ENCODE measurements at places on chromosomes 11 and 22.

DNA sequence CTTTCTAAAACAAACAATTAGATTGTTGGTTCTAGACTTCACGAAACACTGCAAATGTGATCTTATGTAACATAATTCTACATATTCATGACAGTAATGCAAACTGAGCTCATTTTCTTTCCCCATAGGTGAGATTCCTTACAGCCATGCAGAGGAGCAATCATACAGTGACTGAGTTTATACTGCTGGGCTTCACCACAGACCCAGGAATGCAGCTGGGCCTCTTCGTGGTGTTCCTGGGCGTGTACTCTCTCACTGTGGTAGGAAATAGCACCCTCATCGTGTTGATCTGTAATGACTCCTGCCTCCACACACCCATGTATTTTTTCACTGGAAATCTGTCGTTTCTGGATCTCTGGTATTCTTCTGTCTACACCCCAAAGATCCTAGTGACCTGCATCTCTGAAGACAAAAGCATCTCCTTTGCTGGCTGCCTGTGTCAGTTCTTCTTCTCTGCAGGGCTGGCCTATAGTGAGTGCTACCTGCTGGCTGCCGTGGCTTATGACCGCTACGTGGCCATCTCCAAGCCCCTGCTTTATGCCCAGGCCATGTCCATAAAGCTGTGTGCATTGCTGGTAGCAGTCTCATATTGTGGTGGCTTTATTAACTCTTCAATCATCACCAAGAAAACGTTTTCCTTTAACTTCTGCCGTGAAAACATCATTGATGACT, 1.5 kb downstream of the OR9G1 start:
- no peak for DNase-seq

DNA sequence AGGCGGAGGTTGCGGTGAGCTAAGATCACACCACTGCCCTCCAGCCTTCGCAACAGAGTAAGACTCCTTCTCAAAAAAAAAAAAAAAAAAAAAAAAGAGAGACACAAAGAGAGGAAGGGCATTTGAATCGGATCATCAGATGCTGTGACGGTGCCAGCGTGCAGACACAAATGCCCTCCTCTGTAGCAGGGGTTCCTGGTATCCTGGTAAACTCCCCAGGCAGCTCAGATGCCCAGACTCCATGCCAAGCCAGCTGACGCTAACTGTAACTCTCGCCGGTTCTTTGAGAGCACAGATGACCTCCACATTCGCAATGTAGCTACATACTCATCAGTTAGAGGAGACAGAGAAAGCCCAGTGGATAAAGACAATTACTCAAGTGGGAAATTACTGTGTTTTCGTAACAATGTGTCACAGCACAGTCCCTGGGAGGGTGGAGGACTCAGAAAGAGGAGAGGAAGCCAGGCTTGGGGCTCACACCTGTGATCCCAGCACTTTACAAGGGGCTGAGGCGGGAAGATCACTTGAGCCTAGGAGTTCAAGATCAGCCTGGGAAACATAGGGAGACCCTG, 153.1 kb downstream of the BRD1 start:
- DNase-seq: no peak

GRCh38 chr11:31711137-31711536, 100.0 kb downstream of the PAX6 start:
- DNase-seq: no peak

DNA sequence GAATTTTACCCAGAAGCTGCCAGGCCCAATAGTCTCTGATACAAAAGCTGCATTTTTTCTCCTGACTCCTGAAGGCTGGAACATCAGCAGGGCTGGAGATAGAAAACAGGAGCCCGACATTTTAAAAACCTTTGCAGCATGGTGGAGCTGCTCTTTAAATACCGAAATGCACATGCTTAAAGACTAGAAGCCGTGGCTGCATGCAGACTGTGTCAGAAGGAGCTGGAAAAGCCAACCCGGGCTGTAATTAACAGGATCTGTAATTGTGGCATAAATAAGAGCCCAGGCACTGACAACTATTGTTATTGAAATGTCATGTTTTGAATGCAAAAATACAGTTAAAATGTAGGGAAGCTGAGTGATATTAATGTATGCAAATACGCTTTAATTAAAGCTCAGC, 304.9 kb upstream of the PLET1 start:
- no peak for DNase-seq

DNA sequence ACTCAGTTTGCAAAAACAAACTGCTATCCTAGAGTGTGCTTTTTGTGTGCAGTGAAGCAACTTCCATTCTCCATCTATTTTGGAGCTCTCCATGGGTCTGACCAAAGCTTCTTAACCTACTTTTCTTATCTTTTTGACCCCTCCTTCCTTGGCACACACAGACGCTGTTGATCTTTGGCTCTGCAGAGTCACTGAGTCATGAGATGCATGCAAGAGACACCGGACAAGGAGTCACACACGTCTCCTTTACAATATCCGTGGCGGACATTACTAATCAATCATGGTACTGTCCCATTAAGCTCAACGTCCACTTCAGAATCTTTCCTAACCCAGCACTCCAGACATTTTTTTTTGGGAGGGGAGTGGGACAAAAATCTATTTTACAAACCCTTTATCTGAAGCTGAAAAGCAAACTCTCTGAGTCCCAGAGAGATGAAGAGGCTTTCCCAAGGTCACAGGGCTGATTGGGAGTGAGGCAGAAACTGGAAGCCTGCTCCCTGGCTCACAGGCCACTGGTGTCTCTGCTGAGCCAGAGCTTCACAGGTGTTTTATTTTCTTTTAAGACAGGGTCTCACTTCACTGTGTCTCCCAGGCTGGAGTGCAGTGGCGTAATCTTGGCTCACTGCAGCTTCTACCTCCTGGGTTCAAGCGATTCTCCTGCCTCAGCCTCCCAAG, 165.8 kb upstream of the SYT13 start:
- no peak for DNase-seq

DNA sequence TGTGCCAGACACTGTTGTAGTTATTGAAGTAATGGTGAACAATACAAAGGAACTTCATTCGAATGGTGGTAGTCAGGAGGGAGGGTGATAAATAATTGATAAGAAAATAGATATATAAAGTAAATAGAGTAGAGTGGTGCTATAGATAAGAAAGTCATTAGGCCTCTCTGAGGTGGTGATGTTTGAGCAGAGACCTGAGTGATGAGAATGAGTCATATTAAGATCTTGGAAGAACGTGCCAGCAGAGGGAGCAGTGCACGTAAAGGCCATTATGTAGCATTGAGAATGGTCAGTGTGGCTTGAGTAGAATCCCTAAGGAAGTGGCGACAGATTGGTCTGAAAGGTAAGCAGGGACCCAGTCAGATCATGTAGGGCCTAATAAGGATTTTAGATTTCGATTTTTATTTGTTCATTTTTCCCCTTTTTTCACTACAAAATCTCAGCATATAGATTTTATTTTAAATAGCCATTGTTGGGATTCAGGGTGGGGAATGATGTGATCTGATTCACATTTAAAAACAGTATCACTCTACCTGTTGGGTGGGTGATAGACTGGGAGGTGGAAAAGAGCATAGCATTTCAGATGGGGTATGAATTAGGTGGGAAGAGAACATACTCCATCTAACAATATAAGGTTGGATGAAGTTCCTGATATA, 44.7 kb downstream of the CCDC90B start:
- DNase-seq: peak; percentile 64

DNA sequence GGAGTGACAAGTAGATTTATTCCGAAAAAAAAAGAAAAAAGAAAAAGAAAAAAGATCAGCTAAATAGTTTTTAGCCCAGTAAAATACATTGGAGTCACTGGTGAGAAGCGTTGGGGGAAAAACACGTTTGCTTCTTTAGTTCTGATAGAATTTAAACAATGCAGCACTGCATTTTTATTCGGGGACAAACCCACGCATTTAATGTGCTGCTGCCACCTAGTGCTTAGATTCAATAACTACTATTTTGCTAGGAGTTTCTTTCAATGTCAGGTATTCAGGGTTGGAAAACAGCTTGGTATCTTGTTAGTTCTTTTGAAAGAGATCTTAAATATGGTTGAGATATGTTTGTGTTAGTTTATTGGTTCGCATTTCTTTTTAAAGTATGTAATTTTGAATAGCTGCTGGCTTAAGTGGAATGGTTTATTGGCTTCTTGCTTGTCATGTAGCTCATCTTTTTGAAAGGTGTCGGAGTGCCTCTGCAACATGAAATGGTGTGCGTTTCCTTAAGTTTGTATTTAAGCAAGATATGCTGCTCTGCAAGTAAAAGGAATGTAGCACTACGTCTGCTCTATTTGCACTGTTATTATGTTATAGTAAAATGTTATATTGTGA, 41.9 kb downstream of the SVIP start:
- peak; percentile 8 for DNase-seq

GRCh38 chr11:71931245-71931602, 2.4 kb downstream of the RNF121 start:
- no peak for DNase-seq

DNA sequence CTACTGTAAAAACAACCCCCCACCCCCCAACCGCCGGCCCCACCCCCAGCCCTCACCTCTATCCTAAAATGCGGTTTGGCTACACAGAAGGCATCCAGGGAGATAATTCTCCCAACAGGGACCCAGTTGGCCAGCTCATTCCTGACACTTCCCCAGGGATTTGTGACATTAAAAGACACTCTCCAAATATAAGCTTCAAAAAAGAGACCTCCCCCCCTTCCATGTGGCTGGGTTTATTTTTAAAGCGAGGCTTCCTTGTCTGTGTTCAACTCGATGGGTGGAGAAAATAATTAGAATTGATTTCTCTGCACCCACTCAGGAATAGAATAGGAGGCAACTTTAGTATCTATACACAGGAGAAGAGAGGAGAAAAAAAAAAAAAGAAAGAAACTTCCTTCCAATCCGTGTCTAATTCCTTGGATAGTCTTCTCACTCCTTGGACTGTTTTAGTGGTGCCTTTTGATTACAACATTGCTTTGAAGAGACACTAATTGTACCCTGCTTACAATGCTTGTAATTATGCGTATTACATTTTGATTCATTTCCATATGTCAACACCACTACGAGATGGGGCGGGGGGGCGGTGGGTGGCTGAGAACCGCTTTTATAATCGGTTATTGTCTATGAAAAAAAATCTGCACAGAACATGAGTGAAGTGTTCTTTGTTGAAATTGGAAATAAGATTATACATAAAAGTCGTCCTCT, 500.4 kb downstream of the MIAT start:
- no peak for DNase-seq

DNA sequence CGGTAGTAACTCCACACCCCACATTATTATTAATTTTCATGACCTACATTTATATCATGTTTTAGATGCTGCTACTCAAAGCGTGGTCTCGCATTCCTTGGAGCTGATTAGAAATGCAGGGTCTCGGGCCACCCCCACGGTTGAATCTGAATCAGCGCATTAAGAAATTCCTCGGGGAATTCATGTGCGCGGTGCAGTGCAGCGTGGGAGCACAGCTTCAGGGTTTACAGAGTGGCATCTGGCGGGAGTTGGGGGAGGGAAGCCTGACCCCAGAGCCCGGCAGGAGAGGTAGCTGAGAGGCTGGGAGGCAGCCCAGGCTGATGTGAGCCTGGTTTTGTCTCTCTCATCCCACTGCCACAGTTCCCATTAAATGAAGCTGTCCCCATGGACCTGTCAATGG, 48.1 kb upstream of the DAGLA start:
- no peak for DNase-seq

GRCh38 chr11:91406009-91406408, 818.6 kb upstream of the FAT3 start:
- DNase-seq: no peak

GRCh38 chr11:8766043-8766987, 83.7 kb downstream of the RPL27A start:
- DNase-seq: no peak

- peak; percentile 8 for DNase-seq
Measured at GRCh38 chr11:95849087-95849825, 59.0 kb downstream of the CEP57 start.

- no peak for DNase-seq
Measured at GRCh38 chr22:46453006-46453828, 84.2 kb downstream of the CELSR1 start.

DNA sequence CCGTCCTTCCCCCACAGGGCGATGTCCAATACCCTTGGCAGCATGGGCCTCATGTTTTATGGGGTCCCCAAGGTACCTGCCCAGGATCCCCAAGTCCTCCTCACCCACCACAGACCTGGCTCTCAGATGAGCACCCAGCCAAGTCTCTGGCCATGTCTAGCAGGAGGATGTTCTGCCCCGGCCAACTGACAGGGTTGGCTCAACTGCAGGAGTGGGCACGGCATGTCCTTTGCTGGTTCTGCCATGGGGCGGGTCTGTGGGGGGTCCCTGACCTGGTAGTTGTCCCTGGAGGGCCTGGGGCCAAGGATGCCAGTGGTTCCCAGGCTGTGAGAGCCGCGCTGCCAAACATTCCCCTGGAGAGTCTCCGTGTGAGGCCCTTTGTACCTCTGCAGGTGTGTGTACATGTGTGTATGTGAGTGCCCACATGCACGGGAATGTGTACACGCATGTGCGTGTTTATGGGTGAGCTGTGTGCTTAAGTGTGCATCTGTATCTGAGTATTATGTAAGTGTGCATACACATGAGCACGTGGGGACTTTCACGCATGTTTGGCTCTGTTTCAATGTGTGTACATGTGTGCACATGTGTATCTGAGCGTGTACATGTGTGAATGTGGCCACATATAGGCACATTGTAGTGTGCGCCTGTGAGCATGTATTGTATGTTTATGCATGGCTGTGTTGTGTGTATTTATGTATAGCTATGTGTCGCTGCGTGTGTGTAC, 85.5 kb downstream of the KCNQ1 start:
- DNase-seq: no peak

DNA sequence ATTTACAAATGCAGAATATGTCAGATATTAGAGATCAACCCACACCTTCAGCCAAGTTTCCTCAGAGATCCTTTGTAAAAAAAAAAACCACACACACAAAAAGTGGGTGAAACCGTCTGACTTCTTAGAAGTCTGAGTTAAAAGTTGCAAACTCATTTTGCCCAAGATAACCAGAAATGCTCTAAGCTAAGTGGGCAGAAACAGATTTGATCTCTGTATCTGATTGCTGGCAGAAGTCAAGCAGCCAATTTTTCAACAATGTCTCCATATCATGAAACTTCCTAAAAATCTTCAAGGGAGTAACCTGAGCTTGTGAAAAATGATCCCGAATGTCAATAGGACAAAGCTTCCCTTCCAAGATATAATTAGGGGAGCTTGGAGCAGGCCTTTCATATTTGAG, 28.6 kb upstream of the ATXN10 start:
- no peak for DNase-seq

- DNase-seq: no peak
Measured at GRCh38 chr11:120066738-120067437, 71.0 kb downstream of the TRIM29 start.

GRCh38 chr11:28842716-28843115, 734.5 kb downstream of the METTL15 start:
- DNase-seq: no peak

- DNase-seq: no peak
Measured at GRCh38 chr11:76291576-76292526, 85.5 kb upstream of the WNT11 start.

- DNase-seq: no peak
Measured at GRCh38 chr11:120326845-120327281, 1.8 kb downstream of the TLCD5 start.

DNA sequence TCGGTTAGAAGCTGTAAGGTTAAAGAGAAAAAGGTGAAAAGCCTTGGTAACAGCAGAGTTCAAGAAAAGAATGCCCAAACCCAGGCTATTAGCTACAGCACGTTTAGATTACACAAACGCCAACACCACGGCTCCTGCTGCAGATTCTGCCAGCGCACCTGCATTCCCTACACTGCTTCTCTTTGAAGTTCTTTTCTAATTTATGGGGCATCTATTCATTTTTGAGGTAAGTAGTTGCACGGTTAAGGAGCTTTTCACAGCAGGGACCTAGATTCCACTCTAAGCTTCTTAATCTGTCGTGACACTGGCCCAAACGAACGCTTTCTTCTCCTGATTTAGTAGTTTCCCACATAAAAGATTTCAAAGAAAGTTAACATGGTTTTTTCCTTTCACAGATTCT, 38.0 kb upstream of the CHKA start:
- DNase-seq: no peak
